ENCODE measurements at places on chromosomes 7 and 10.

- no peak for DNase-seq
Observed at GRCh38 chr7:101705331-101705730, 76.2 kb upstream of the MYL10 start.

DNA sequence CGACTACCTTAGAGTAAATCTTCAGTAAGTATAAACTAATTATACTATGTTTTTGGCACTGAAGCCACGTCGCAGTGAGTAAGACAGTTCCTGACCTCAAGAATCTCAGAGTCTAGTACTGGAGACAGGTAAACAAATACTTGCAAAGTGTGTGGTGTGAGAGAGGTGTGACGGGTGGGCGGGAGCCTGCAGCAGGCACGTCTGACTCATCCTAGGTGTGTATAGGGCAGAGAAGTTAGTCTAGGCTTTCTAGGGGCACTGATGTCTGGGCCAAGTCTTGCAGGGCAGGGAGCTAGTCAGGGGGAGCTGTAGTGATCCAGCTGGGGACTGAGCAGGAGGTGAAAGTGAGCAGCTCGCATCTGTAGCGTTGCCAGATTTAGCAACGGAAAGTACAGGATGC lies 35.9 kb upstream of the SFTPD start:
- no peak for DNase-seq

DNA sequence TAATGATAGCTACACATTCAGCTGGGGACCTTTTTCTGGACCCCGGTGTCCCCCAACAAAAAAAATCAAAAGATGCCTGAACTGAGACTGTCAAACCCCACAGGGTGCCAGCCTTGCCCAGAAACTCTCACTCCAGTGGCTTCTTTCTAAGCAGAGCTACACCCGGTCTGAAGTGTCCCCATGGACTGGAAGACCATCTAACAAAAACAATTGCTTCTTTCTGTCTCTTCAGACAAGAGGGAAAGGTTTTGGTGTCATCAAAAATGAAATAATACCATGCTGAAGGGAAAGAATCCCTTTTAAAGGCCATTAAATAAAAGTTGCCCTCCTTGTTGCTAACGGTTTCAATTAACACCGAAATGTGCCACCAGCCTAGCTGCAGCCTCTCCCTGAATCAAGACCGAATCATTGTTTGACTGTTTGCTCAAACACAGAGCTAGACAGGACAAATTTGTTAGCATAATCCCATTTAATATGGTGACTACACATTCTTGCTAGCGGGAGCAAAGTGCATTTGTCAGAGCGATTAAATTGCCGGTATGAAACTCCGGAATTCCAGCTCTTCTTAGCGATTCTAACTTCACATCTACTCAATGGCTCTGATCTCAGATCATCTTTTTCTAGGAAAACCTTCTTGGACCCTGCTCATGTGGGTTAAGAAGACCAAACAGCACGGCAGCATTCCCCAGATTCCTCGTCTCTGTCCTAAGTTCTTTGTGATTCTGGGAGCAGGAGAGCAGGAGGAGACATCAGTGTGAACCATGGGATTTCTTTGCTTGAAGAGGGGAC lies 397.5 kb upstream of the PRKCQ start:
- no peak for DNase-seq

DNA sequence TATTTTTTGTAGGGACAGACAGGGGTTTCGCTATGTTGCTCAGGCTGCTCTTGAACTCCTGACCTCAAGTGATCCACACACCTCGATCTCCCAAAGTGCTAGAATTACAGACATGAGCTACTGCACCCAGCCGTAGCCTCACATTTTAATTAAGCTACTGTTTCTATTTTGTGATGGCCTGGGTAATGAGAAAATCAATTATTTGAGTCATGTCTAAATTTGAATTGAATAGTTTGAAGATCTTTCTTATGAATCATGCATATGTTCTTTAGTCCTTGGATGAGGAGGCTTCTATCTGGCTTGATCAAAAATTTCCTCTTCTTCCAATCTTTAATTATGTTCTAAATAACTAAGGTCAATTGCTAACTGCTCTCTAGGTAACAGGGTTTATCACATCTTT lies 175.0 kb downstream of the REEP3 start:
- DNase-seq, result no peak

- DNase-seq, result no peak
Observed at GRCh38 chr7:43872406-43873110, 3.2 kb upstream of the MRPS24 start.

- no peak for DNase-seq
Observed at GRCh38 chr7:159028508-159029401, 115.9 kb downstream of the VIPR2 start.

GRCh38 chr7:140881507-140882228 lies 43.1 kb downstream of the BRAF start:
- DNase-seq, result no peak

GRCh38 chr7:16129431-16130110 lies 291.8 kb downstream of the CRPPA start:
- no peak for DNase-seq

DNA sequence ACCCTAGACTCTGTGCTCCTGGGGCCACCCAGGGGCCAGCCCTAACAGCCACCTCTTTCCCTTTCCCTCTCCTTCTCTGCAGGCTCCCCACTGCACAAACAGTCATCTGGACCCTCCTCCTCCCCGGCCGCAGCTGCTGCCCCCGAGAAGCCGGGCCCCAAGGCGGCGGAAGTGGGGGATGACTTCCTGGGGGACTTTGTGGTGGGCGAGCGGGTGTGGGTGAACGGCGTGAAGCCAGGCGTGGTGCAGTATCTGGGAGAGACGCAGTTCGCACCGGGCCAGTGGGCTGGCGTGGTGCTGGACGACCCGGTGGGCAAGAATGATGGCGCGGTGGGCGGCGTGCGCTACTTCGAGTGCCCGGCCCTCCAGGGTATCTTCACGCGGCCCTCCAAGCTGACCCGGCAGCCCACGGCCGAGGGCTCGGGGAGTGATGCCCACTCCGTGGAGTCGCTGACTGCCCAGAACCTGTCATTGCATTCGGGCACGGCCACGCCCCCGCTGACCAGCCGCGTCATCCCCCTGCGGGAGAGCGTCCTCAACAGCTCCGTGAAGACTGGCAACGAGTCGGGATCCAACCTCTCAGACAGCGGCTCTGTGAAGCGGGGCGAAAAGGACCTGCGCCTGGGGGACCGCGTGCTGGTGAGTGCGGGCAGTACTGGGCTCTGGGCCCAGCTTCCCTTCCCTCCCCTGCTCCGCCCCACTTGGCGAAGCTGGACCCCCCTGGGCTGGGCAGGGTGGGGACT lies 49.3 kb downstream of the CLIP2 start:
- no peak for DNase-seq

DNA sequence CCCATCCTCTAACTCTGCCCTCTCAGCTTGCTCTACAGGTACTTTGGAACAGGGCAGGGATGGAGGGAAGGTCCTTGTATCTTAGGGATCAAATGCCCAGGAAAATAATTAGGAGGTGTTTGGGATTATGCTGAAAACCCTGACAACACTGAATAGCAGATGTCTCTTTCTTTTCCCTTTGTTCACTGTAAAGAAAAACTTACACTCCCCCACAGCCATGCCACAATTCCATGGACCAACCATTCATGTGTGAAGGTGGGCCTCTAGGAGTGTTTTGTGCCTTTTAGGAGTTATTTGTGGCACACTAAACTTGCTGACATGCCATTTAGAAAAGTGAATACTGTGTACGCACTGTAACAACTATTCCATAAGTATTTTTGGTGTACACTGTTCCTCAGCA lies 108.1 kb downstream of the SNX10 start:
- no peak for DNase-seq

GRCh38 chr10:53284615-53285182 lies 512.1 kb upstream of the MBL2 start:
- DNase-seq, result no peak

GRCh38 chr7:30616318-30616717 lies 21.6 kb downstream of the GARS1 start:
- DNase-seq, result no peak

- no peak for DNase-seq
Observed at GRCh38 chr7:87886875-87887274, 10.6 kb downstream of the DBF4 start.

DNA sequence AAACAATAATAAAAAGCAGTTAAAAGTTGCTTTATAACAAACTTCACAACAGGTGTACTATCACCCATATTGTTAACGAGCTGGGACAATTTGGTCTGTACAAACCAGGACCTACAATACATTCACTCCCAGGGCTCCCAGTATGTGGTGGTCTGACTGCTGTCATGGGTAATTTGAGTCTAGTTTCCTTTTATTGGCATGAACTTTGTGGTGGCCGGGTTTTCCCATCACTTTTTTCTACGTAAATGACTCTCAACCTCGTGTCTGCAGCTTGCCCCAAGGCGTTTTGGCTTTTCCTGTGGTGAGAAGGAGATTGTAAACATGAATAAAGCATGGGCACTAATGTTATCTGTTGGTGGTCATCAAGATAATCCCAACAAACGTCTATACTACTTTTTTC lies 118.7 kb upstream of the CDK6 start:
- no peak for DNase-seq

GRCh38 chr10:103575416-103576075 lies 82.0 kb downstream of the NEURL1 start:
- no peak for DNase-seq

- no peak for DNase-seq
Observed at GRCh38 chr7:5406957-5407945, 16.4 kb downstream of the TNRC18 start.

- DNase-seq, result no peak
Observed at GRCh38 chr7:100577507-100577906, 3.8 kb upstream of the SAP25 start.

GRCh38 chr7:155729847-155730246 lies 82.4 kb downstream of the SHH start:
- no peak for DNase-seq

DNA sequence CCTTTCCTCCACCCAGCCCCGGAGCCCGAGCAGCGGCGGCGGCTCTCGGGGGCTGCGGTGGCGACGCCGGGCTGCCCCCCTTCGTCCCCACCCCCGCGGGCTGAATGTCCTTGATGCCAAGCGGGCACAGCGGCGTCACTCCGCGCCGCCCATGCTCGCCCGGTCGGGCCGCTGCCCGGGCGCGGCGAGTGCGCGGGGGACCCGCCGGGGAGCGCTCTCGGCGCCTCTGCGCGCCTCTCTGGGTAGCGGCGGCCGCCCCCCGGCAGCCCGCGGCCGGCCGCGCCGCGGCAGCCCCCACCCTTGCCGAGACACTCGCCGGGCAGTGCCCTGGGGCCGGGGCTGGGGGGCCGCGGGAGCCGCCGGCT lies 433 bp upstream of the PLXNA4 start:
- no peak for DNase-seq

DNA sequence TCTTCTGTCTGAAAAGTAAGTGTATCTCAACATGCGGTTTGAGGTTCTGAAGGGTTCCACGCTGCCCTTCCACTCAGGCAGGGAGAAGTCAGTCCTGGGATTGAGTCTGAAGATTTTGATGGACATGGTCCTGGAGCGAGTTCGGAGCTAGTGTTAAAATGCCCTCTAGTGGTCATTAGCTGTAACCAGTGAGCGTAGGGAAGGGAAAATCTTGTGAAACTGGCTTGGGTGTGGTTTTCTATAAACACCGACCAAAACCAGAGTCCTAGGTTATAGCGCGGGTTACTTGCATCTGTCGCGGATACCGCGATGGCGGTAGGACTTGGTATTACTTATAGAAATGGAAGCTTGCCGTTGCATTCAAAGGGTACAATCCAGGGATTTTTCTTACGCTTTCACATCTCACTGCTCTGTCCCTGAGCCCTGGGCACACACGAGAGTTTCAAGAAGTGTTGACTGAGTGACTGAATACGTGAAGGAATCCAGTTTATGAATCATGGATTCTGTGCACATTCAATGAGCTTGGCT lies 348.2 kb upstream of the C7orf33 start:
- DNase-seq, result no peak
